ENCODE measurements at places on chromosomes 4 and X.

DNA sequence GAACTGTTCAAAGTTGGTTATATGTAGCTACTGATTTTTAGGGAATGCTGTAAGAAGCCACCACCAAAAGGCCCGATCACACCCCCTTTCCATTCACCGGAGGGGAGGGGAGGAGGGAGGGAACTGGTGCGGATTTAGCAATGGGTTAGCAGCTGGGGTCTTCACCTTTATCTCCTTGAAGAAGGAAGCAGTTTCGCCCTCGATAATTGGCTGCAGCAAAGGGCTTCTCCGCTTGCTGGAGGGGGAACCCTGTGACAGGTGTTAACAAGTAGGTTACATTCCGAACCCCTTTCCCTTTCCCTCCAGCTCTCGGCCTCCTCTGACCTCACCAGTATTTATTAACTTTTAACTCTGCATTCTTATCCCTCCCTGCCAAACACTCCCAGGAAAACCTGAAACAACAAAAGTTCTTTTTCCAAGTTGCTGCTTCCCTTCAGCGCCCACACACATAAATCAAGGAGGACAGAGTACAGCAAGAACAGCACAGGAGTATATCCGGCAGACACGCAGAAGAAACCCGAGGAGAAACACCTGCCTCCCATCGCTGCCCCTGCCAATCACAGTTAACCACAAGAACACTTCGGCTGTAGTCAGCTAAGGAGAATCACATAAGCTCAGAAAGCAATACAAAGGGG lies 39.8 kb upstream of the NAP1L5 start:
- DNase-seq, result peak; percentile 34

GRCh38 chr4:144451766-144452450 lies 194.0 kb upstream of the HHIP start:
- DNase-seq, result peak; percentile 8

DNA sequence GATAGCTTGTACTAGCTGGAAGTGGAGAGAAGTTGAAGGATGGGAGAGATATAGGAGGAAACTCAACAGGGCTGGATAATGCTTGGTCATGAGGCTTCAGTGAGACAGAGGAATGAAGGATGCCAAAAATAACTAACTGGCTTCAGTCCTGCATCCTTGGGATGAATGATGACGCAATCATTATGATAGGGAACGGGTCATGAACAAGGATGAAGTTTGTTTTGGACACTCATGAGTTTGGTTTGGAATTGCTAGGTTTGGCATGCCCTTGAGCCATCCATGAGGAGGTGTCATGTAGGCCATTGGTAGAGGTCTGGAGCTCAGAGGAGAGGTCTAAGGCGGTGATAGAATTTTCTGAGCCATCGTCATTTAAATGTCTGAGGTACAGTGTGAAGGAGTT lies 160.0 kb upstream of the NHS start:
- no peak for DNase-seq

DNA sequence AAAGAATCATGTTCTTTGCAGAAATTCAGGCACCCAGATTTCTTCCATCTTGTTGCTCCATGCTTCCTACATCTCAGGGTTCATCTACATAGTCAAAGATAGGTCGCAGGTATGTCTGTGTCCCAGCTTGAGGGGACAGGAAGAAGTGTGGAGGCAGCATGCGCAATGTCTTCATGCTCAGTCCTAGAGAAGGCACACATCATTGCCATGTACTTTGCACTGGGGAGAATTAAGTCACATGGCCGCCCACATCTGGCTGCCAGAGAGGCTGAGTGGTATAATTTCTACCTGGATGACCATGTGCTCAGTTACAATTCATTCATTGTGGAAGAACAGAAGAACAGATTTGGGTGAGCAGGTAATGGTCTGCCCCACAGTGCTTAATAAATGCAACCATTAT lies 54.1 kb downstream of the GAB1 start:
- DNase-seq, result no peak

GRCh38 chrX:19789782-19790181 lies 97.6 kb downstream of the SH3KBP1 start:
- no peak for DNase-seq

DNA sequence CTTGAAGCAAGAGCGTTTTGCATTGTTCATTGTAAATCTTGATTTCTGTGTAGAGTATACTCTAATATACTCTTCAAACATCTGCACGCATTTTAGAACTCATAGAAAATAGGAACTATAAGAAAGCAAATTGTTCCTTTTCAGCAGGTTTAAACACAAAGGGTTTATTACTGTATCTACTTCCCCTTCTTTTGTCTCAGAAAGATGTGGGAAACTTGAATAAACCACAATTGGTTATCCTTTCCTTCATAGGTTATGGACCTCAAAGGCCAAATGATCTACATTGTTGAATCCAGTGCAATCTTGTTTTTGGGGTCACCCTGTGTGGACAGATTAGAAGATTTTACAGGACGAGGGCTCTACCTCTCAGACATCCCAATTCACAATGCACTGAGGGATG lies 46.0 kb upstream of the GUCY1B1 start:
- no peak for DNase-seq

GRCh38 chr4:140137671-140138070 lies 16.3 kb downstream of the MAML3 start:
- DNase-seq, result peak; percentile 48

DNA sequence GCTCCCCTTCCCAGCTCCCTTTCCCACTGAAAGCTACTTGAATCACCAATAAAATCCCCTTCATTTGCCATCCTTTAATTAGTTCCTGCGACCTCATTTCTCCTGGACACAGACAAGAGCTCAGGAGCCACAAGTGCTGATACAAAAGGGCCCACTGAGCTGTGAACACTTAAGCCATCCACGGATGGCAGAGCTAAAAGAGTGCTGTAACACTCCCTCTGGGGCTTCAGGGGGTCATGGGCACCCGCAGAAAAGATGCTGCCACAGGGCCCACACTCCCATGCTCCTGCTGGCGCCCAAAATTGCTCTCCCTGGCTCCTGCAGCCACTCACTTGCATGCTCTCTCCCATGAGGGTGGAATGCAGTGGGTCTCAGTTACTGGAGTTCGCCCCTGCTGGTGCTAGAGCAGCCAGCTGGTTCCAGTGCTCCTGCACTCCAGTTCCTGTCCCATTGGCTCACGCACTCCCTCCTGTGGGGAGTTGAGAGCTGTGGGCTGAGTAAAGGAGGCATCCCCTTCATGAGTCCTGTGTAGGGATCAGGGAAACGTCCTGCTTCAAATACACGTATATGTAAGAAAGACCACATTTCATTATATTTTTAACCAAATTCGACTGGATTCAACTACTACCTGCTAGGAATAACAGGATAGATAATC lies 1291.0 kb downstream of the ARAP2 start:
- no peak for DNase-seq

GRCh38 chr4:158300012-158300411 lies 89.7 kb downstream of the TMEM144 start:
- no peak for DNase-seq

- no peak for DNase-seq
Measured at GRCh38 chr4:92307866-92308265, 4.1 kb downstream of the GRID2 start.

DNA sequence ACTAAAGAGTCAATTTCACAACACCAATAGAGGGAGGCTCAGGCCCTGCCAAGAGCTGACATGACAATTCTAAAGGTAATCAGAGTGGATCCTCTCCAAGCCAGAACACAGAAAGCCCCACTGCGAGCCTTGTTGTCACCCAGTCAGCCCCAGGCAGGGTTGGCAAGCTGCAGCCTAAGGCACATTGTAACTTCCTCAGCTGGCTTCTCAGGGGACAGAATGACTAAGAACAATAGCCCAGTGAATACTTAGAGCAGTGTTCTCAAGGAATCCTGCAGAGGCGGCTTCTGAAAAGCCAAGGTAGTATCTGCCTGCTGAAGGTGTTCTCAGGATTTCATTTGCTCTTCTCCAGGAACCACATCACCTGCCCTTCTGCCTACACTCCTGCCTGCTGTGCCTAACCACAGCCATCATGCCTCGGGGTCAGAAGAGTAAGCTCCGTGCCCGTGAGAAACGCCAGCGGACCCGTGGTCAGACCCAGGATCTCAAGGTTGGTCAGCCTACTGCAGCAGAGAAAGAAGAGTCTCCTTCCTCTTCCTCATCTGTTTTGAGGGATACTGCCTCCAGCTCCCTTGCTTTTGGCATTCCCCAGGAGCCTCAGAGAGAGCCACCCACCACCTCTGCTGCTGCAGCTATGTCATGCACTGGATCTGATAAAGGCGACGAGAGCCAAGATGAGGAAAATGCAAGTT lies at the start of gene MAGEB4:
TSS of gene MAGEB4 (plus strand) at position 277 of the 692 bp plus-strand sequence. CDS start at position 413, 136 bp downstream.
- no peak for DNase-seq

DNA sequence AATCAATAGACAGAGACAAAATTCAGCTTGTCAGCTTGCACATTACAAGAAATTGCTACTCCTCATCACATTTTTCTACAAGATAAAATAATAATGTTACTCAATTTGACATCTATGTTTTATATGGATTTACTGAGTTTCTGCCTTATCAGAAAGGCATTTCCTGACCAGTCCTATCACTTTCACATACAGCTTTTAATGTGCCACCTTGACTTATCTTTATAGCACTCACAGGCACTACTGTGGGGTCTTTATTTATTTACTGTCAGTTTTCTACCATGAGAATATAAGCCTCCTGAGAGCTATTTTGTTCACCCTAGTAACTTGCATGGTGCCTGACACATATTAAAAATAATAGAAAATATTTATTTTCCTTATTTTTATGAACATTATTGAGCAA lies 6.0 kb downstream of the NDST4 start:
- no peak for DNase-seq

DNA sequence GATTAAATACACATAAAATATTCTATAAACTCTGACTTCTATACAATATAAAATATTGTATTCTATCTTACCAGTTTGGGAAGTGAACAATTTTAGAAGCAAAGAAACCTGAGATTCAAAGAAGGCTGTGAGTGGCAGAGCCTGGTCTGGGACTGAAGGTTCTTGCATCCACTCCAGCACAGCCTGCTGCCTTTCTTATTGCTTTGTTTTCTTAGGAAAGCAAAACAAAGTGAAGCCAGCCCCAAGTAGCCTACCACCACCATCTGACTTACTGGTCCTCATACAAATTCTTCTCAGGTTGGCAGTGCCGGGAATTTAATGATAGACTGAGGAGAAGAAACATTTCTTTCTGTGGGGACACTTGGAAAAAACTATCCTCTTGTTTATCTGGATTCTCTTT lies 129.7 kb upstream of the SMAD1 start:
- DNase-seq, result no peak

DNA sequence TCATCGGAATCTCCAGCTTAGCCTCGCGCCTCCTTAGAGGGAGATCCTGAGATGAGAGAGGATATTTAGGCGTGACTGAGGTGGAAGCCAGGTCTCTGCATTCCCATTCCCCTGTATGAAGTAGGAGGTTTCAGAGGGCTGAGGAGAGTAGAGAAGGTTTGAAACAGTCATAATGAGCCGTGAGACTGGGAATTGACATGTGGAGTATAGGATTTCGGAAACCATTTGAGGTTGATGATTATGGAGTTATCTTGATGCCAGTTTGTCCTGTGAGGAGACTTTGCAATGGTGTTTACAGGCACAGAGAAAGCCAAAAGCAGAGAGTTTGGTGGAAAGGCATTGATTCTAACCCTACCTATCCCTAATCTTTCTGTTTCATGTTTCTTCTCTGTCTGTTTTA lies 2.0 kb downstream of the CHST7 start:
- DNase-seq, result no peak

GRCh38 chrX:1912193-1912592 lies 297.3 kb downstream of the ASMT start:
- DNase-seq, result no peak

All from common myeloid progenitor, CD34-positive (primary cell).